ENCODE measurements at places on chromosomes 7 and 10.

DNA sequence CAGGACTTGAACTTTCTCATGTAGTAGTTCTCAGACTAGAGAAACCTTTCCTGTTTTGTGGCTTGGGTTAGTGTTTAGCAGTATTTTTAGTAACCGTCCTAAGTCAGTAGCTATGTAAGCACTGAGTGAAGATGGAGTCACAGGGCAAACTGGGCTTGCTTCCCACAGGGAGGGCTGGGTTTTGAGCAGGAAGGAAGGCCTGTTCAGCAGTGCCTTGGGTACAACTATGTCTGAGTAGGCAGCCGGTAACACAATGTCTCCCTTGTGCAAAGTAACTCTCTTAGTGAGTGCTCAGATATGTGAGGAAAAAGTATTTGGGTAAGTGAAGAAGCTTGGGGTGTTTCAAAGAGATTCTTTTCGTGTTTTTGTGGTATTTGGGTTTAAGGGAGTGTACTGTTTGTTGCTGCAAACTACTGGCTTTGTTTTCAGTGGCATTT, 96.4 kb downstream of the CCSER2 start:
- no peak for DNase-seq

- DNase-seq: no peak
These were observed 70.7 kb downstream of the VOPP1 start for GRCh38 chr7:55501611-55502010.

DNA sequence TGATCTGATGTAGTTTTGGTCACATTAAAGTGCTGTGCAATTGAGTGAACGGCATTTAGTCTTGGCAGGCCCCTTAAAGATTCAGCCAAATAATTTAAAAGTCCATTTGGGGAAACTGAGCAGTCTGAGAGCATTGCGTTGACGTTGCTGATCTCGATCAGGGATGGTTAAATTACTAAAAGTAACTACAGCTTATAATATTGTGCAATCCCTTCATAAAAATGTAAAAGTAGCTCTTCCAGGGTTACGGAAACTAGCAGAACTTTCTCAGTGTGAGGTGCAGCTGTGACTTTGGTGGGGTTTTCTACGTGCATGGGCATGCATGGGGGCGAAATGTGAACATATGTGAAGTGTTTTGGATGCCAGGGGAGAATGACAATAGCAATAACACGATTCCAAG, 184.5 kb upstream of the RNF32 start:
- DNase-seq: no peak

GRCh38 chr10:103617602-103618385, 124.3 kb downstream of the NEURL1 start:
- DNase-seq: no peak

- no peak for DNase-seq
These were observed 6.3 kb upstream of the C10orf95 start for GRCh38 chr10:102457591-102458150.

GRCh38 chr7:28606421-28606820, 194.1 kb downstream of the CREB5 start:
- DNase-seq: no peak

GRCh38 chr7:35030848-35031247, 6.4 kb downstream of the DPY19L1 start:
- no peak for DNase-seq

DNA sequence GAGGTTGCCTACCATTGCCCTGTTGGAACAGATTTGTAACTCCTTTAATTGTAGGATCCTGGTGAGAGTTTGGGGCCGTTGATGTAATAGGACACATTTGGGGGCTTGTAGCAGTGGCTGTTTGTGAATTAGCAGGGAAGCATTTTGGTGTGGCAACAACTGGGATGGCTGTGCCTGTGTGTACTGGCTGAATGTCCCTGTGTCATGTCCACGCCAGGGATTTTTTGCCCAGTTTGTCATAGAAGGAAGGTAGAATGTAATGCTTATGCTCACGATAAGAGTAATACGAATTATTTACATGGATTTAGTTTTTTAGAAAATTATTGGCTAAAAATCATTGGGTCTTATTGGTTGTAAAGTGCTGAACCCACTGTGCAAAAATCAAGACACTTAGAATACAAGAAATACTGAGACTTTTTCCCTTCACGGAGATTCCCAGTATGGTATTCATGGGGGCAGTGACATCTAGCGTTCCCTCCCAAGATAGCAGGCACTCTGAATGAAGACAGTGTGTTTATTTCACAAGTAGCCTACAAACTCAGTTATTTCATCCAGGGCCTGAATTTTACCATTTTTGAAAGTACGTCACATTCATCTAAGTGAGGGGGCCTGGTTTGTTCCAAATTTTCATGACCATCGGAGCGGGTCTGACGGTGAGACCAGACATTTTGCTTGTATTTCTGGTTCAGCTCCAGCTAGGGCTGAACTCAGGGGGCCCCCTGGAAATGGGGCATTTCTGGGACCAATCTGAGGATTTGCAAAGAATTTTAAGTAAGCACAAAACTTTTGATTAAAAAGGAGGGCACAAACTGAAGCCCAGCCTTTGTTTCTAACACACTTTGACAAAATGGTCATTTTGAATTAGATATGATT, 74.7 kb downstream of the CACNB2 start:
- no peak for DNase-seq

DNA sequence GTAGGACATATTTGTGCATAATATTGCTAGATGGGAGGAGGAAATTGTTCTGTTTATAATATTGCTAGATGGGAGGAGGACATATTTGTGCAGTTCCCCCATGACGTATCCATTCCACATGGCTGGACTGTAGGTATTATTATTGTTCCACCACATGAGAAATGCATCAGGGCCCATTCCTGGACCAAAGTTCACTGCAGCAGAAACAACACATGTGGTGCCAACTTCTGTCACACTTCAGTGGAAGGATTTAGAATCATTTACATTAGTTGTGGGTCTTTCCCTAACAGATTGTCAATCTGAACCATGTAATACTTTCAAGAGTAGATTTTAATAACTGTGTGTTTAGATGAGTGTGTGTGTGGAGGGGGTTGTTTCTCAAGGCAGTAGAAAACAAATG, 32.7 kb upstream of the MACC1 start:
- DNase-seq: no peak

- no peak for DNase-seq
These were observed 59.1 kb downstream of the ARMC3 start for GRCh38 chr10:22986771-22987542.

DNA sequence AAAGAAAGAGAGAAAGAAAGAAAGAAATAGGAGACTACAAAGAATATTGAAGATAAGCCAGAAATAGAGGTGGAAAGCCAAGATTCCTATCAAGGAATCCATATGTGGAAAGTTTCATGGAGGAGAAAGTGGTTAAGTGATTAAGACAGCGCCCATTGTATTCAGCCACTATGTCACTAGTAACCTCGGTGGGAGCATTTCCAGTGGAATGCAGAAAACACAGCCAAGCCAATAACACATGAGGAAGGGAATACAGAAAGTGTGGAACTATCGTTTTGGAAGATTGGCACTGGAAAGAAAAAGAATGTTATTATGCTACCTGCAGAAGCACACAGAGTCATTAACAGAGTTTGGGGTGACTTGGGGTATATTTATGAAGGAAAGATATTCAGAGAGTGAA, 2.7 kb downstream of the MGAM2 start:
- DNase-seq: no peak

DNA sequence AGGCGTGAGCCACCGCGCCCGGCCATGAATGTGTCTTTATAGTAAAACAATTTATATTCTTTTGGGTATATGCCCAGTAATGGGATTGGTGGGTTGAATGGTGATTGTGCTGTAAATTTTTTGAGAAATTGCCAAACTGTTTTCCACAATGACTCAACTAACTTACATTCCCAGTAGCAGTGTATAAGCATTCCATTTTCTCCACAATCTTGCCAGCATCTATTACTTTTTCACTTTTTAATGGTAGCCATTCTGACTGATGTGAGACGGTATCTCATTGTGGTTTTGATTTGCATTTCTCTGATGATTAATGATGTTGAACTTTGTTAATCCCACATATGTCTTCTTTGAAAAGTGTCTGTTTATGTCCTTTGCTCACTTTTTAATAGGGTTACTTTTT, 1187.9 kb downstream of the XPNPEP1 start:
- no peak for DNase-seq

DNA sequence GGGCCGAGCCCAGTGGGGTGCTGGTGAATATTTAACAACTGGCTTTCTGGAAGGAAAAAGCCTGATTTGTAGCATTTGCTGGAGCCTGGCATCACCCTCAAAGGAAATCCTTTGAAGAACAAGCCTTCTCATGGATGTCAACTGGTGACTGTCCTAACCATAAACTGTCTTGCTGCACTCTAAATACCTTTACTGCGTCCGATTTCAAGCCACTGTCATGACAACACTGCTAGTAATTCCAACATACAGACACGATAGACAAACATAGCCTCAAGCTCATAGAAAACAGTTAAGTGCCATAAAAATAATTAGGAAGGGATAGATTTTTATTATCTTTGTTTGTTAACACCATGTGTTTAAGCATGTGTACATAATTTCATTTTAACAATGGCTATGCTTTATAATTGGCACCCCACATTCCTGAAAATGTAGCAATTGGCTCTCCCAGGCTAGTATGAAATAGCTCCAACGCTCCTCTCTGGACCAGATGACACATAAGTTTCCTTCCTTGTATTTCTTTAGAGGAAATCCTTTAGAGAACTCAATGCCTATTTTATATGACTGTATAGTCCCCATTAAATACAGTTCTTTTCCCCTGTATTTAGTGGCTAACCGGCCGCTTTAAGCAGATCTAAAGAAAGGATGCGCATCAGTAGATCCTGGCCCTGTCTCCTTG, 273.4 kb downstream of the PRPF18 start:
- no peak for DNase-seq

- no peak for DNase-seq
These were observed 134.5 kb upstream of the CXCL12 start for GRCh38 chr10:44519361-44519760.

- DNase-seq: no peak
These were observed 179.5 kb upstream of the TMEM106B start for GRCh38 chr7:12031638-12032037.

- no peak for DNase-seq
These were observed 69.4 kb upstream of the INPP5A start for GRCh38 chr10:132468216-132468615.

DNA sequence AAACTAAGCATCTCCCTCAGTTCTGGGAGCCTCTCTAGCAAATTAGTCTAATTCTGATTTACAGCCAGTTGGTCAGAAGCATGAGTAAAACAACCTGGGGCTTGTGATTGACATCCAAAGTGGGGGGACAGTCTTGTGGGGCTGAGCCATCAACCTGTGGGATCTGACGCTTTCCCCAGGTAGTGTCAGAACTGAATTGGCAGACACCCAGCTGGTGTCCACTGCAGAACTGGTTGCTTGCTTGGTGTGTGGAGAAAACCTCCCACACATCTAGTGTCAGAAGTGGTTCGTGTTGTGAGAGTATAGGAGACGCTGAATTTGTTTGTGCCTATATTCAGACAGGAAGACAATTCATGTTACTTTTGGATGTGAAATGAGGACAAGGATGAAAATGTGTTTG, 92.2 kb upstream of the PDCD4 start:
- no peak for DNase-seq

GRCh38 chr10:77309092-77309491, 328.5 kb downstream of the KCNMA1 start:
- DNase-seq: no peak

DNA sequence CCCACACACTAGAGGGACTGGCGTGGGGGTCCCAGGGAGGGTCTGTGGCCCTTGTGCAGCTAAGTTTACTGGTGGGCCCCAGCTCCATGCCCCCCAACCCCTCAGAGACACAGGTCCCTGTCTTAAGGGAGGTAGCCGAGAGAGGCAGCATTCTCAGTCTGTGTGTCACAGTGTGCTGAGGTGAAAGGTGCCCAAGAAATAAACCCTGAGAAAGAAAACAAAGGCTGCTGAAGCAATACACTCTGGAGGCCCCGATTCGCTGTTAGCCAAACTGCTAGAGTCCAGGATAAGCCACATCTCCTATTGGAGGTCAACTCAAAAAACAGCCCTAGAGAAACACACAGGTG, 28.6 kb upstream of the NDST2 start:
- DNase-seq: no peak

GRCh38 chr7:159031135-159031701, 113.4 kb downstream of the VIPR2 start:
- DNase-seq: no peak

DNA sequence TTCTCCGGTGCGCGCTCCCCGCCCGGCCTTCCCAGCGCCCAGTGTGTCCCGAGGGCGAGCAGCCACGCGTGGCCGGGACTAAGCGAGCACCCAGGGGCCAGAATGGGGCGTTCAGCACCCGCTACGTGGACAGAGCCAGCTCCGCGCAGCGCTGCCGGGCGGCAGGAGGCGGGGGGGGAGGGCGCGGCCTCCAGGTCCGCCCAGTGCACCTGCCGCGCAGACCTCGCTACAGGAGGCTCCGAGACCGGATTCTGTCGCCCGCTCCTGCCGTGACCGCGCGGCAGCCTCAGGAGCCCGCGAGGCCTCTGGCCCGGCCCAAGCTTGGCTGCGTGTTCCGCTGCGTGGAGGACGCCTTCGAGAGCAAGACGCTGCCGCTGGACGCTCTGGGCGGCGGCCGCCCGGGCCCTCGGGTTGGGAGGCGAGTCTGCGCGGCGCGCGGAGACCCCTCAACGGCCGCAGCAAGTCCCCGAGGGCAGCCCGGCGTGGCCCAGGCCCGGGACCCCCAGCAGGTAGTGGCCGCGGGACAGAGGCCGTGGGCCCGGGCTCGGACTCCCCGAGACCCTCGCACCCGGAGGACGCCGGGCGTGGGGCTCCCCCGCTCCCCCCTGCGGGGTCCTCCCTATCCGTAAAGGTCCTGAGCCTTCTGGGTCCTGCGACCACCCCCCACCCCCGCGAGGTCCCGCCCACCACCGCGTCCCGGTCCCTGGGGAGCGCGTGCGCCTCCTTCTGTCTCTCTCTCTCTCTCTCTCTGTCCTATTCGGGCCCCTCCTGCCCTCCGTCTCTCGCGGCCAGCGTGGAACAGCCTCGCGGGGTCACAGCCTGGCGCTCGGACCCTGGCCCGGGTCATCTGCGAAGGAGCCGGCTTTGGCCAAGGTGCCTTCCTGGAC, 904 bp upstream of the DPYSL4 start:
- no peak for DNase-seq

- no peak for DNase-seq
These were observed 85.8 kb downstream of the NRP1 start for GRCh38 chr10:33248638-33249037.

DNA sequence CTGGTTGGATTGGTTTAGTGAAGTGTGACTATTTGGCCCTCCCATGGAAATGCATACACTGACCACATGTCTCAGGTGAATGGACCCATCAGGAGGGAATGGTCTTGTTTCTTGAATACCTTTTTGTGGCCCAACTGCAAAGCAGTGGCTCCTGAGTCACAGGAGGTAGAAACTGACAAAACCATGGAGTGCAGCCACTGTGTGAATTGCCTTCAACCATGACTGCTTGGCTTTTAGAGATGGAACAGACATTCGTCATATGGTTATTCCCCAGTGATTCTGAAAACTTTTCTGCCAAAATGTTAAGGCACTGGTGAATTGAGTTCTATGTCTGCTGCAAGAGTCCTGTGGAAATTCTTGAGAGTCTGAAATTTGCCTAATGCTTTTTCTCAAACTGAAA, 64.7 kb downstream of the CDK14 start:
- no peak for DNase-seq

GRCh38 chr10:44242826-44243225, 142.1 kb downstream of the CXCL12 start:
- DNase-seq: no peak
